ENCODE measurements at places on chromosomes 5 and 9.

DNA sequence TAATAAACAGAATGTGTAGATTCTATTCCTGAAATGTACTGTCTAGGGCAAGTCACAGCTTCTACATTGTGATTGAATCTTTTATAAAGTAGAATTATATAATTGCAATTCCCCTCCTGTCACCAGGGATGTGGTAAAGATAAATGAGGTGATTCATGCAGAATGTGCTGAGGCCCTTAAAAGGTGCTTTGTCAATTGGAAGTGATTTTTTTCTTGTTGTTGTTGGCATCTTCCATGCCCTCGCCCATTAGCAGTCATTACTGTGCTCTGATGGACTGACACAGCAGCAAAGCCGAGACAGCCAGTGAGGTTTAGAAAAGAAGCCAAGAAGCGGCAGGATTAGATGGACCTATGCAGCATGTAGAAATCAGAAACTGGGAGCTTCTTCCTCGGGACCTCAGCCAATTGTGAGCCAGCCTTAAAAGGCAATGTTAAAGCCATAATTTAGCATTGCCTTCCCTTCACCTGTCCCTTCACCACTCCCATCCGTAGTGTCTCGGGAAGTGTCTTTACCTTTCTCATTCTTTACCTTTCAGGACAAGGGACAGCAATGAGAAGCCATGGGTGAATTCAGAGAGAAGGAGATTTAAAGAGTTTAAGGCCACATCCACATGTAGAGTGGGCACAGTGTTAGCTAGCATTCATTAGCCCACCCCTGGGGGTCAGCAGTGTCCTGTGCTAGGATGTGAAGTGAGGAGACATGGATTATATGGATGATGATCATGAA lies 257.8 kb downstream of the PLK2 start:
- DNase-seq: no peak

GRCh38 chr5:30050056-30050815 lies 1143.2 kb upstream of the CDH6 start:
- DNase-seq: no peak

GRCh38 chr9:111078391-111079038 lies 40.2 kb upstream of the LPAR1 start:
- DNase-seq: peak; percentile 95

DNA sequence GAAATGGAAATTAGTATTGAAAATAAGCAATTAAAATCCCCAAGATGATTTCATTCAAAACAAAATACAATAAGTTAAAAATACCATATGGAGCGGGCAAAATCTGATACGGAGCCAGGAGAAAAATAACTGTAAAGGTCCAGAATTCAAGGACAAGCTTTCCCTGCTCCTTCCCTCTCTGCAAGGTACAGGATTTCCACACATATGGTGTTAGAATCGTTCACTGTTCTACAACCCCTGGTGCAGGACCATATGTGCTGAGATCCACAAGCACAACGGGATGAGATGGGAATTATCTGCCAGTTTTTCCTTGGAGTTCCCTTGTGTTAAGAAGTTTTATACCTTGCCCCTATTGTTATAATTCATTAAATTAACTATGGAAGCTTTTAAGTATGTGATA lies 94.7 kb upstream of the DMAC1 start:
- no peak for DNase-seq

GRCh38 chr5:9395706-9396105 lies 150.2 kb downstream of the SEMA5A start:
- no peak for DNase-seq

DNA sequence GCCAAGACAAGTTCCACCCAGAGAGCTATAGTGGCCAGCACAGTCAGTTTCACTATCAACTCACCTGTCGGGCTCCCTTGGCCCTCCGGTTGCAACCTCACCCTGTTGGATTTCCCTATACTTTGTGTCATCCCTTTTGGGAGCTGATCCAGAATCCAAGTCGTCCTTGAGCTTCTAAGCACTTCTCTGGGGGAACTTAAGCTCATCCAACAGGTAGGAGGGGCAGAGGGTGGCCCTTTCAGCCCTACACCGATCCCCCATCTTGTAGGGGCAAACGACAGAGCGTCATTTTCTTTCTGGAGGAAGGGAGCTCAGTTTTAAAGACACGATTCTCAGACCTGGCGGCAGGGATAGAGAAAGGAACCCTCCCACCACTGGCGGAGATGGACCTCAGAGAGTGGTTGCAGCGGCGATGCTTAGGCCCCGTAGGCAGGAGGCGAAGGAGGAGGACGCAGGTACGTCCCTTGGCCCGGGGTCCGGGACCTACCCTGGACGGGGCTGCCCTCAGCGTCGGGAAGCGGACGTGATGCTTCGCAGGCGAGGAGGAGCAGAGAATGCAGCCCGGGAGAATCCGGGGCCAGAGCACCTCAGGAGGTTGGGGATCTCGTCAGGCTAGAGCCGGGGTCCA lies 519 bp downstream of the ZER1 start:
- DNase-seq: peak; percentile 16

DNA sequence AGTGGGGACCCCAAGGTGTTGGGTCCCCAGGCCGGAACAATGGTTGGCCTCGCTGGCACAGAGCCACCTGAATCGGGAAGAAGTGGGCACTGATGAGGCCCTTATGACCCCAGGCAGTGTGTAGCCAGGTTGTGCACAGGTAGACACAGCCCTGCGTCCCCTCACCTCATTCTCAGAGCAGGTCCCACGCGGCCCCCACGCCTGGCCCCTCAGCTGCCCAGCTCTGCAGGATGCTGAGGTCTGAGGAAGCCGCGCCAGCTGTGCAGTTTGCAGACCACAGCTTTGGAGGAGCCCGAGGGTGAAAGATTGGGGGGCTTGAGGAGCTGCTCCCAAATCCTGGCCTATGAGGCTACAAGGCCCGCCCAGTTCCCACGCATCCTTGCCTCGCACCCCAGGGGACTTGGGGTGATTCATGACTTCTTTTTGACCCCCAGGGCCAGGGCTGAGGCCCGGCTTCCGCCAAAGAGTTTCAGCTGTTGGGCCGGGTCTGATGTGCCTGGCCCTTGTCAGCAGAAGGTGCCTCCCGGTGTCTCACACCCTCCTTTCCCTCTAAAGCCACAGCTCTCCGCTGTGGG lies 87.8 kb upstream of the PHYKPL start:
- DNase-seq: no peak

Measured in inflammatory macrophage treated with lipopolysaccharide for 4 hours (primary cell).